ENCODE measurements at places on chromosomes 5 and 9. TPM values are rescaled to one million over a fixed set of nuclear protein-coding genes. Genes with fewer than 3 reads are reported as not detected.

TSSK1B gene
- not detected for total RNA-seq

FYB1 gene
- 153 TPM for total RNA-seq

GPR21 gene
- total RNA-seq: 0.95 TPM

CCDC192 gene
- not detected for total RNA-seq

GEMIN5 gene
- total RNA-seq: 27.6 TPM

HDAC3 gene
- 123 TPM for total RNA-seq

C9orf153 gene
- total RNA-seq: 0.26 TPM

SLC46A2 gene
- total RNA-seq: not detected

ANAPC2 gene
- 53.1 TPM for total RNA-seq

ADAMTS2 gene
- total RNA-seq: not detected

CARD9 gene
- 6.4 TPM for total RNA-seq

TAF11L12 gene
- total RNA-seq: not detected

CDH9 gene
- not detected for total RNA-seq

RNF183 gene
- 10.9 TPM for total RNA-seq

HRH2 gene
- total RNA-seq: 4.0 TPM

DNM1 gene
- total RNA-seq: 9.2 TPM

NKD2 gene
- total RNA-seq: 1.2 TPM
